HFFc6 (cell line): ENCODE measurements at places on chromosomes 7 and 10. TPM values are rescaled to one million over a fixed set of nuclear protein-coding genes. Genes with fewer than 3 reads are reported as not detected.
A peak's percentile ranks its signal among the peaks of the same experiment; 100 is the strongest.

Gene NPVF
- not detected in 3 replicates for total RNA-seq

- DNase-seq = no peak
These were observed 193.1 kb downstream of the PHTF2 start for GRCh38 chr7:77991656-77992055.

Gene CPEB3
- 0.92 to 1.1 TPM (median 1.0 TPM) in 3 replicates for total RNA-seq

DNA sequence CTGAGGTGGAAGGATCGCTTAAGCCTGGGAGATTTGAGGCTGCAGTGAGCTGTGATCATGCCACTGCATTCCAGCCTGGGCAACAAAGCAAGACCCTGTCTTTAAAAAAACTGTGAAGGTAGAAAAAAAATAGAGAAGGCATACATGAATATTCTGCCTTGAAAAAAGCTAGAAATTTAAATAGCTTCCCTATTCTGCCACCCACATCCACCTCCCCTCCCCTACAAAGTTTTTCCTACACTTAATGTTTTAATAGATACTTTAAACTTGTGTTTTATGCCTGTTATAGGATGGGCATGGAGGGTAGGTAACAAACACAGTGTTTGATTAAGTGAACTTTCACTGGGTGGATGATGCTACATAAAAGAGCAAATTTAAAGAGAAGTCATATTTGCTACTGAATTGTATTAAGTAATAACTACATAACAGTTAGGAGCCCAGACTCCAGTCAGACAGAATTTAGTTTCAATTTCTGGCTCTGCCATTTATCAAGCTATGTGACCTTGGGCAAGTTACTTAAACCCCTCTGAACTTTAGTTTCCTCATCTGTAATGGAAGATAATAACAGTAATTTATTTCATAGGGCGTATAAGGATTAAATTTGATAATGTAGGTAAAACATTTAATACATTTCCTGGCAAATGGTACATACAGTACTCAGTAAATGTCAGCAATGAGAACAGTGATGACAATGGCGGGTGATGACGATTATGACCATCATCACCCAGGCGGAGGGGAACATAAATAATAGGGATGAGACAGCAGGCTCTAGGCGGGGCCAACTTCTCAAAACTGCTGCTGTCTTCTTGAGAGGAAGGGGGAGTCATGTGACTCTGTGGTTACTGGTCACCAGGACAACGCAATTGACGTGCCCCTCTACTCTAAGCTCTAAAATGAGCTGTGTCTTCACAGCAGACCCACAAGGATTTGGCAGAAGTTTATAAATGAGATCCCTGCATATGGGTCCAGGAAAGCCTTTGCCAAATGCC lies 15.8 kb downstream of the DNMBP start:
- peak; percentile 85 for DNase-seq

- peak; percentile 63 for DNase-seq
These were observed 2.1 kb downstream of the ADK start for GRCh38 chr10:74153123-74153522.

DNA sequence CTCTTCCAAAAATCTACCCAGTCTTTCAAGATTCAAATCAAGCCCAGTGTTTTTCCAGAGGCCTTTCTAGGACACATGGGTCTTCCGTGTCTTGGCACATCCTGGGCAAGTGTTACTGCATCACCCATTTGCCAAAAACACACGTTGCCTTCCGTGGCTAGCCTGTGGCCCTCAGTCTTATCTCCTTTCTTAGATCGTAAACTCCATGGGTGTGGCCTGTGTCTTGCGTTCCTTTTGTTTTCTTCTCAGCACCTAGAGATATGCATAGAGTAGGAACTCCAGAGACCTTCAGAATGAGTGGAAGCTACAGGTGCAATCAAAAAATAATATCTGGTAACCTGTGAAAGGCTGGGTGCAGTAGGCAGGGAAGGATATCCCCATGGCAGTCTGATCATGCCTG lies 56.5 kb upstream of the NMT2 start:
- no peak for DNase-seq

DNA sequence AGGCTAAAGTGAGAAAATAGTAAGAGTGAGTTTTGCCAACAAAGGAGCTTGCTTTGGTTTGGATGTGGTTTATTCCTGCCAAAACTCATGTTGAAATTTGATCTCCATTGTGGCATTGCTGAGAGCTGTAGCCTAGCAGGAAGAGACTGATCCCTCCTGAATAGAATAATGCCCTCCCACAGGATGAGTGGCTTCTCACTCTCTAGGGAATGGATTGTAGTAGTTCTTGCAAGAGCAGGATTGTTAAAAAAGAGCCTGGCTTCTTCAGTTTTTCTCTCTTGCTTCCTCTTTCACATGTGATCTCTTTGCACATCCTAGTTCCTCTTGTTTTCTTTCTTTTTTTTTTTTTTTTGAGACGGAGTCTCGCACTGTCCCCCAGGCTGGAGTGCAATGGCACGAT lies 34.4 kb downstream of the ASAH2 start:
- DNase-seq = no peak

Gene STRIP2
- 1.5 to 2.7 TPM (median 2.1 TPM) in 3 replicates for total RNA-seq

Gene CLRN3
- total RNA-seq = not detected in 2 replicates

DNA sequence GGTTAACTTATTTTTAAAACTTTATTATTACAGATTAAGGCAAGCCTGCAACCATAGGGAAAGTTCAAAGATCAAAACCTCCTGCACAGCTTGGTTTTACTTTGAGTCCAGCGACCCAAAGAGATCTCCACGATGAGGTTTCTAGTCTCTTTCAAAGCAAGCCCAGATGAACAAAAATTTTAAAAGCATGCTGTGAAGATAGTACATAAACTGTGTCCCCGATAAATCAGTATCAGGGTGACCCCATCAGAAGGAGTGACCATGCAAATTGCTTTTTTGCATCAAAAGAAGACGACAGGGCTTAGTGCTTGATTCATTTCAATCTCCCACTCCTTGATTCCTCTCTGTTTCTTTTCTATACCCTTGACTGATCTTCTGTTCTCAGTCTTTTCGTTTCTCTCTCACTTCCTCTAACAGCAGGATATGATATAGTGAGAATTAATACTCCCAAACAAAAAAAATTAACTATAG lies 16.0 kb upstream of the DNTT start:
- DNase-seq = no peak

Gene STEAP1B
- 36.6 to 86.7 TPM (median 59.2 TPM) in 3 replicates for total RNA-seq

GRCh38 chr10:95655571-95656290 lies 780 bp downstream of the ALDH18A1 start:
- DNase-seq = peak; percentile 22

Gene JMJD1C
- 30.2 and 36.4 TPM in 2 replicates for total RNA-seq

DNA sequence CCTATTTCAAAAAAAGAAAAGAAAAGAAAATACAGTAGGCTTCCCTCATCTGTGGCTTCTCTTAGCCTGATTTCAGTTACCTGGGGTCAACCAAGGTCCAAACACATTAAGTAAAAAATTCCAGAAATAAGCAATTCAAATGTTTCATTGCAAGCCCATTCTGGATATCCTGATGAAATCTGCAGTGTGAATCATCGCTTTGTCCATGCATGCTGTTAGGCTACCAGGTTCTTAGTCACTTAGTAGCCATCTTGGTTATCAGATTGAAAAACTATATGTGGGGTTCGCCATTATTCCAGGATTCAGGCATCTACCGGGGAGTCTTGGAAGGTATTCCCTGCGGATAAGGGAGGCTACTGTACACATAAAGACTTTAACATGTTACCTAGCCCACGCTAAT lies 991 bp upstream of the FAM204A start:
- DNase-seq = peak; percentile 46

DNA sequence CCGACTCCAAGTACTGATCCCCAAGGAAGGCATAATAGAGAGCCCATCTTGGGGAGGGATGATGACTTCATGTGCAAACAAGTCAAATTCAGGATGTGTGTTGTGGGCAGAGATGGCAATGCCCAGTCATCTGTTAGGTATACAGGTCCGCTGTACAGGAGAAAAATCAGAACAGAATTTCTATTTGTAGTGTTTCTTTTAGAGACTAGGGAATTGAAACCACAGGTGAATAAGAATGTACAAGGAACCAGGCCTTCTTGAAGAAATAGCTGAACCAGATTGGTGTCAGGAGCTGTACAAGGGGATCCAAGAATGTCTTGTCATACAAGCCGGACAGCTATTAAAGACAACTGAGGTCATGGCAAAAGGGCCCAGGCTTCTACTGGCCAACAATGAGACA lies 147.9 kb downstream of the PFKFB3 start:
- DNase-seq = no peak

GRCh38 chr7:137789215-137789882 lies 57.4 kb downstream of the DGKI start:
- DNase-seq = no peak

- DNase-seq = peak; percentile 13
These were observed 2.4 kb downstream of the TLL2 start for GRCh38 chr10:96511044-96511945.

DNA sequence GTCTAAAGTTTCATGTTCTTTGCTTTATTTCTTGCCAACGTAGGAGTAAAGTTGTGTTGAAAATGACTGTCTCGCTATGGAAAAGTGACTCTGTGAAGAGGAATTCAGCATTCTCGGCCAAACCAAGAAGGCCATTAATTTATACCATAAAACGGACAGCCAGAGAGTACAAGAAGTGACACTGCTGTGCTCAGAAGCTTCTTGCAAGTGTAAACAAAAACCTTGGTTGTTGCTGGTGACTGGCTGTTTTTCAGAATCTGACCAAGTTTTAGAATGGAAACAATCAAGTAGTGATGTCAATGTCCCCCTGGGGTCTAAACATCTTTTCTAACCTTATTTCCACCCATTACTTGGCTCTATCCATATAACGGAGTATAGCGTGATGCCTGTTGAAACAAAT lies 201.9 kb downstream of the INHBA start:
- DNase-seq = no peak

DNA sequence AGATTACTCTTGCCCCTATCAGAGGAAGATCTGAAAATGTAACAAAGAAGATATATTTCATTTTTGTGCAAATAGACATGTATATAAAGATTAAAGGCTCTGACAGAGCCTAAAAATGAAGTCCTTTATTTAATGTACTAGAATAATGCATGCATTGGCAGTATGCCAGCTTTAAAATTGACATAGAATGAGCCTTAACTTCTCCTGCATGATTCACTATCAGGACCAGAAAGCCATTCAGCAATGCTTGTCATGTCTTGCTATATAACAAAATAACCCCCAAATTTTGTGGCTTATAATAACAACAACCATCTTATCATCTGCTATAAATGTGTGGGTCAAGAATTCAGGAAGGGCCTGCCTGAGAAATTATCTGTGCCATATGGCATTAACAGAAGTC lies 411.9 kb downstream of the GRM8 start:
- no peak for DNase-seq

Gene INMT
- not detected in 2 replicates for total RNA-seq

GRCh38 chr10:72615970-72616369 lies 9.9 kb downstream of the MICU1 start:
- DNase-seq = no peak
